ENCODE measurements at places on chromosomes 1 and 21.
A peak's percentile ranks its signal among the peaks of the same experiment; 100 is the strongest.

GRCh38 chr1:3807769-3808168, 11.5 kb upstream of the LRRC47 start:
- no peak for DNase-seq

- peak; percentile 54 for DNase-seq
Observed at GRCh38 chr1:87024936-87025540, 110.6 kb downstream of the HS2ST1 start.

DNA sequence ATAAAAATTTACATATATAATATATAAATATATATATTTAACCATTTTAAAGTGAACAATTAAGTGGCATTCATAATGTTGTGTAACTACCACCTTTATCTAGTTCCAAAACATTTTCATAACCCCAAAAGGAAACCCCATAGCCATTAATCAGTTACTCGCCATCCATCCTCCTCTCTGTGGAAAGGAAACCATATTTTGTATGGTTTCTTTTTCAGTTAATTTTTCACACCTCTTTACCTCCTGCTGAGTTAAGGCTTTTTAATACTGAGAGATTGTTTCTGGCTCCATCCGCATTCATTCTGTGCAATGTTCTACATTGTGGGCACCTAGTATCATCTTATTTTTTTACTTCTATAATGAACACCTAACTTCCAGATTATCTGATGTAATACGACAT, 512.1 kb downstream of the LMO4 start:
- no peak for DNase-seq

DNA sequence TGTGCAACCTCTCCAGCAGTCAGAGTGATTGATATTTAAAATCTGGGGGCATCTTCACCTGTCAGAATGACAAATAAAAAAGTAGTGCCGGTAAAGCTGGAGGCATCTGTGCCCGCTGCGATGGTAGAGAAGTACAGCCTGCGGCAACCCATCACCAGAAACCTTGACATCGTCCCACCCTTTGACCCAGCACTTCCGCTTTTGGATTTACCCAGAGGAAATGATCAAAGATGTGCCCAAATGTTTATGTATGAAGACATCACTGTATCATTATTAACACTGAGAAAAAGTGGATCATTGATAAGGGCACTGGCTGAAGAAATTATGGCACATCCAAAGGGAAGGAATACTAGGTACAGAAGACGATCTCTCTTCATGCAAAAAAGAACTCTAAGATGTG, 96.0 kb downstream of the PGBD5 start:
- DNase-seq = no peak

DNA sequence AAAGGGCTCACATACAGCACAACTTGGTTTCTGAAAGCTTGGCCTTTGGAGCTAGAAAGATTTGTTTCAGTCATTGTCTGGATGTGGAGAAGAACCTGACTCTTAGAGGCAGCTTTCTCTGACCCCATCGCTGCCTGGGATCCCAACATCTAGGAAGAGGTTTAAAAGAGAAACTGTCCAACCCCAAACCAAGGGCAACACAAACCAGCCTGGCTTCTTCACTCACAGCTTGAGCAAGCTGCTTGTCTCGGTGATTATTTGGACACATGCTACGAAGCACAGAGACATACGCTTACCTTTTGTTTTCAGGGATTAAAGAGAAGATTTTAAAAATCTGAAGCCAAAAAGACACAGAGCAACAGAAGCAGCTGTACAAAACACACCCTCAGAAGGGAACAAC, 109.8 kb downstream of the ETS2 start:
- no peak for DNase-seq

GRCh38 chr1:14568716-14569355, 29.6 kb upstream of the KAZN start:
- no peak for DNase-seq

- DNase-seq = no peak
Observed at GRCh38 chr21:35601211-35601610, 459.1 kb downstream of the SETD4 start.

- DNase-seq = no peak
Observed at GRCh38 chr1:116516631-116517030, 54.2 kb downstream of the CD58 start.

DNA sequence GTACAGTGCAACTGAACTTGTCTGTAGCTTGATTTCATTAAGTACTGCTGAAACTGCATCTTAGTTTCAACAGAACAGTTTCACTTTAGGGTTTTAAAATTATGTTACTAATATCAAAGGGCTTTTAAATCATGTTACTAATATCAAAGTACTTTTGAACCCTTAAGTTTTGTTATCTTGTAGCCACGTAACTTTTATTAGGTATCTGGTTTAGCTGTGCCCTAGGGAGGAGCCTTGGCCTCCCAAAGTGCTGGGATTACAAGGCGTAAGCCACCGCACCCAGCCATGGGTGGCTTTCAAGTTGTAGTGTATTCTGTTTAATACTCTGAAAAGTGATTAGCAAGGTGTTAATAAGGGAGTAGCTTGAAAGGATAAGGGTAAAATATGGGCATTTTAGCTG, 2.0 kb downstream of the KDM4A start:
- no peak for DNase-seq
